Thoracic aorta (tissue), 2 donors: ENCODE measurements at places on chromosomes 2 and 18. TPM values are rescaled to one million over a fixed set of nuclear protein-coding genes. Genes with fewer than 3 reads are reported as not detected.

DNA sequence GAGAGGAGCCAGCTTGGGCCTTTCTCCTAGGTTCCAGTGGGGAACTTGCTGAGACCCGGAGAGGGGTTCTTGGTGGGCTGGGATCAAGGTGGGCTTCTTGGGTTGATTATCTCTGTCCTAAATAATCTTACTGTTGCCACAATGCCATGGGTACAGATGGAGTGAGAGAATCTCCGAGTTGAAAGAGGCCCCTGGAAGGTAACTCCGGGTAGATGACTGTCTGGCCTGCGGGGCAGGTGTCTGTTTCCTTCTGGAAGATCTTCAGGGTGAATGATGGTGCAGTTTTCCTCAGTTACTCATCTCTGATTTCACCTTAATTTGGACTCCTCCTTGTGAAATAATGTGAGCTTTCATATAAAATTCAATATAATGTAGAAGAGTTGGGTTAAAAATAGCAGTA, 159.4 kb downstream of the ACTR3 start:
- no peak for DNase-seq

Gene SCN9A
- total RNA-seq, result 4.5 TPM

Gene ABCG5
- not detected for total RNA-seq

GRCh38 chr2:112642561-112642960, 3.2 kb upstream of the SLC20A1 start:
- DNase-seq, result no peak

GRCh38 chr2:182186132-182186735, 200.6 kb downstream of the PPP1R1C start:
- no peak for DNase-seq
